CD8-positive, alpha-beta memory T cell (primary cell): ENCODE measurements at places on chromosomes 6 and 20.

- no peaks in the 10 kb centered on the region for H3K4me1 ChIP-seq
- peak within 1 kb of the TSS; percentile 69 for H3K27ac ChIP-seq
- no peaks in the 10 kb centered on the region for H3K36me3 ChIP-seq
- no peak within 1 kb of the TSS for H3K4me3 ChIP-seq
Measured at GRCh38 chr6:84764332-84765049, at the start of gene TBX18. TSS of gene TBX18 (minus strand) at chr6:84764598. CDS start at chr6:84764181, 417 bp downstream.

- H3K4me1 ChIP-seq: no peaks in the 10 kb centered on the region
- no peak overlapping the region for H3K4me3 ChIP-seq
- H3K36me3 ChIP-seq: no peaks in the 10 kb centered on the region
- no peak for DNase-seq
- H3K27ac ChIP-seq: no peak overlapping the region
Measured at GRCh38 chr20:47989957-47990356, 204.7 kb upstream of the SULF2 start.

DNA sequence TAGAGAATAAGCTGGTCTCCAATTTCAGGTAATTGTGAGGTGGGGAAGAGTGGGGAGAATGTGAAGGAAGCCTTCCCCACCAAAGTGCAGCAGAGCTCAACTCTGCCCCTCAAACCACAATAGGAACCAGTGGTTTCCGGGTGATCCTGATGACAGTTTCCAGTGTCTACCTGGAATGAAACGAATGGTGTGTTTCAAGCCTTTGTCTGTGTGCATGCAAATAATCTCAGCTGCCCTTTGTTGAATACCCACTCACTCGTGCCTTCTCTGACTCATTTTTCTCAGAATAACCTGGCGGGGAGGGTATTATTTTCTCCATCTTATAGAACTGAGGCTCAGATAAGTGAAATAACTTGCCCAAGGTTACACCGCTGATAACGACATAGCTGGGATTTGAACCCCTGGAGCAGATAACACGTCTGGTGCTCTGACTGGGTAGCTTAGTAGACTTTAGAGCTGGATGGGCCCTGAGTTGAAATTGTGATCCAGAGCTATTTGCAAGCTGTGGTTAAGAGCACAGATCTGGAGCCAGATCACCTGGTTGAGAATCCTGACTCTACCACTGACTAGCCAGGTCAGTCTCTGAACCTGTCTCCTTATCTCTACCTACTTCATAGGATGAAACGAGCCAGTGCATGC, 85.1 kb downstream of the EYA2 start:
- H3K4me1 ChIP-seq: no peaks in the 10 kb centered on the region
- H3K27me3 ChIP-seq: peaks cover 4% of the 10 kb centered on the region
- no peaks in the 10 kb centered on the region for H3K36me3 ChIP-seq
- H3K4me3 ChIP-seq: no peak overlapping the region
- no peak overlapping the region for H3K27ac ChIP-seq
- no peak for DNase-seq

GRCh38 chr6:45864651-45865050, 151.0 kb downstream of the CLIC5 start:
- H3K27ac ChIP-seq: no peak overlapping the region
- no peak overlapping the region for H3K4me3 ChIP-seq
- H3K27me3 ChIP-seq: no peaks in the 10 kb centered on the region
- DNase-seq: no peak
- no peaks in the 10 kb centered on the region for H3K4me1 ChIP-seq

DNA sequence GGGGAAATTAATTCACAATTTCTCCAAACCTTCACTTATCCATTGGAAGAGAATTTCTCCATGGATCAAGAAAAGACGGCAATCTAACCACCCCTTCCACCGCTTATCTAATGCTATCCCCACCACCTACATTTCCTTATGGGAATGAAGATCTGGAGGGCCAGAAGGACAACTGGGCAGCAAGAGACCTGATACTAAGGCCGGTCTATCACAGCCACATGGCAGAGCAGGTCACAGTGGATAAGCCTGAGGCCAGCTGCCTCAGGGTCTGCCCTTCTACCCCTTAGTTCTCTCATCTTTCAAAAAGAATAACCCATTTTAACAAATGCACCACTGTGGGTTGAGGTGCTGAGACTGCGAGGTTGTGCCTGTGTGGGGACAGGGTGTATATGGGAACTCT, 37.1 kb downstream of the MAN1A1 start:
- DNase-seq: no peak
- H3K27me3 ChIP-seq: no peaks in the 10 kb centered on the region
- H3K27ac ChIP-seq: peak overlapping the region; percentile 49
- peak overlapping the region; percentile 35 for H3K4me3 ChIP-seq
- H3K36me3 ChIP-seq: no peaks in the 10 kb centered on the region
- H3K4me1 ChIP-seq: peaks cover 50% of the 10 kb centered on the region

GRCh38 chr6:108845145-108845544, 3.1 kb upstream of the ARMC2 start:
- H3K27me3 ChIP-seq: no peaks in the 10 kb centered on the region
- H3K4me3 ChIP-seq: no peak overlapping the region
- peaks cover 7% of the 10 kb centered on the region for H3K4me1 ChIP-seq
- DNase-seq: no peak
- no peak overlapping the region for H3K27ac ChIP-seq
- H3K36me3 ChIP-seq: no peaks in the 10 kb centered on the region

GRCh38 chr6:136061701-136062100, 188.4 kb downstream of the MTFR2 start:
- H3K4me1 ChIP-seq: no peaks in the 10 kb centered on the region
- no peaks in the 10 kb centered on the region for H3K36me3 ChIP-seq
- H3K4me3 ChIP-seq: no peak overlapping the region
- no peaks in the 10 kb centered on the region for H3K27me3 ChIP-seq
- DNase-seq: no peak

DNA sequence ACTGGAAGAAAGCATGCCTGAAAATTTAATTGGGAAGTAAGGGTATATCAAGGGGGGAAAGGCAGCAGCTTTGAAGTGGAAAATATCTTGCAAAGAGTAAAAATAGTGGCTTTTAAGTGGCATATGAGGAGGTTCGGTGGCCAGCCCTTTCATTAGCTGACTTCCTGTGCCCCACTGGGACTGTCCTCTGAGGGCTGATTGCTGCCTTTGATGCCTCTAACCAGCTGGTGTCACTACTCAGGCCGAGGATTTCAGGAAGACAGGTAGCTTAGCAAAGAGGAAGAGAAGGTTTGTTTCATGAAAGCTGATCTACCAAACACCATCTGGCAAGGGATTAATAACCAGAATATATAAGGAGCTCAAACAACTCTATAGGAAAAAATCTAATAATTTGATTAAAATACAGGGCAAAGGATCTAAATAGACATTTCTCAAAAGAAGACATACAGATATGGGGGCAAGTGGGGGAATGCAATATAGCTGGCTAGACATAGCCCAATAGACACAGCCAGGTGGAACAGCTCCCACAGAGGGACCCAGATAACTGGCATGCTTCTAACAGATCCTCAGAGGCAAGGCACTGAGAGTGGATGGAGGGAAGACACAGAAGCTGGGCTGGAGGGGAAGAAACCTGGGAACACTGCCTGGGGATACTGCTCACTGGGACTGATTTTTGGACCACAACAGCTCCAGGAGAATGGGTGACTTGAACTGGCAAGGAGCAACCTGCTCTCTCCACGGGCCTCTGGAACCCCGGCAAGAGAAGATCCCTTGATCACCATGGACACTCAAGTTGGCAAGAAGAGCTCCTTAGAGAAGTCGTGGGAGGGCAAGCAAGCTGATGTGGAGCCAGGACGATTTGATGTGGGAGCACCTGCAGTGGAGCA, 33.2 kb downstream of the CCN2 start:
- no peak overlapping the region for H3K27ac ChIP-seq
- H3K36me3 ChIP-seq: no peaks in the 10 kb centered on the region
- no peaks in the 10 kb centered on the region for H3K27me3 ChIP-seq
- no peaks in the 10 kb centered on the region for H3K4me1 ChIP-seq
- no peak overlapping the region for H3K4me3 ChIP-seq

DNA sequence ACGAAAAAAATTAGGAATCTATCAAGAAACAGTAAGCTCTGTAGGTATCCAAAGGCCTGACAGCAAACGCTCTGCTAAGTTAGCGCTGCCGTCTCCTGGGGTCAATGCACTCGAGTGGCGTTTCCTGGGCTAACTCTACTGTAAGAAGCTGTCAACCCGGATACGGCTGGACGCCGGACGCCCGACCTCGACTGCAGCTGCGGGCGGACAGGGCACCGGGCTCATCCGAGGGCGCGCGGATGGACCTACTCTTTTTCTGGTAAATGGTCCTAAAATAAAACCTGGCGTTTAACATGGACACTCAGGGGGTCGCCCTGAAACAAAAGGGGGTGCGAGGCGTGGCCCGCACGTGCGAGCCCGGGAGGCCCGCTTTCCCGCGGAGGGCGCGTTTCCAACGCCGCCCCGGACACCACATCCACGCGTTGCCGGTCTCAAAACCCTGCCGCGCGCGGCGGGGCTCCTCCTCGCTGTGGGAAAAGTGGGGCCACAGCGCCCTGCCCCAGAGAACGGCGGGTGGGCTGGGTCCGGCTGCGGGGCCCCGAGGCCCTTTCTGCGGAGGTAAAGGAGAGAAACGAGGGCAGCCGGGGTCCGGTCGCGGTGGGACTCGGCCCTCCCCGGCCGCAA, 537 bp downstream of the TCP1 start:
- DNase-seq: peak; percentile 20
- H3K4me1 ChIP-seq: peaks cover 50% of the 10 kb centered on the region
- H3K27me3 ChIP-seq: no peaks in the 10 kb centered on the region
- peak overlapping the region; percentile 97 for H3K4me3 ChIP-seq

DNA sequence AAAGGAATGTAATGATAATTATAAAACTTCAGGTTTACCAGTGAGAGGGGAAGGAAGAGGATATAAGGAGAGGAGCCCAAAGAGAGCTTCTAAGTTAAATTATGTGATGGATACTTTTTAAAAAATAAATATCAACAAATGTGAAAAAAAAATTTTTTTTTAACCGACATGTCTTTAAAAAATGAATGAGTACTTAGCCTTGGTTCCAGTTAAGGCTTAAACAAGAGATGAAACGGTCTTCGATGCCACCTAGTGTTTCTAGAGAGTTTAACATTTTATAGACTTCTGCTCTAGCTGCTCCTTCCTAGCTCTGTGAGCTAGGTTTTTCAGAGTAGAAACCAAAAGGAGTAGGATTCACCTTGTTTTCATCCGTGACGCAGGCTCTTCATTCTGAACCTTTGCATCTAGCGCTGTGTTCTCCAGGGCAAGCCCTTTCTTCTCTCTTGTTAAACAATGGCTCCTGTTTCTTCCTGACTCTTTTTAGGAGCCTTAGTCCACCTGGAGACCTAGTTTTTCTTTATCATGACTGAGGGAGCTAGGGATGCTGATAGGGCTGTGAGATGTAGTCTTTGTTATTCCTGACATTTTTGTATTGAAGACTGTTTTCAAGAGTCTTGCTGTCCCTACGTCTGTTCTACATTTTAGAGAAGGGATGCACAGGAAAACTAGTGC, 42.4 kb upstream of the GNRH2 start:
- peak; percentile 23 for DNase-seq
- H3K4me1 ChIP-seq: no peaks in the 10 kb centered on the region
- no peak overlapping the region for H3K27ac ChIP-seq
